ENCODE measurements at places on chromosomes 6 and 20. TPM values are rescaled to one million over a fixed set of nuclear protein-coding genes. Genes with fewer than 3 reads are reported as not detected.

The PRR18 gene
- 0.13 TPM for total RNA-seq

The SNAP91 gene
- total RNA-seq: 0.14 TPM

The MOXD1 gene
- 1.5 TPM for total RNA-seq

The HFE gene
- total RNA-seq: 11.8 TPM

The HS3ST5 gene
- not detected for total RNA-seq

The DEFB124 gene
- 0.42 TPM for total RNA-seq

The RNF39 gene
- total RNA-seq: 0.05 TPM

The CEBPB gene
- total RNA-seq: 156 TPM

The LPA gene
- 0.10 TPM for total RNA-seq

The PGC gene
- 0.09 TPM for total RNA-seq

The EPPIN gene
- not detected for total RNA-seq

The FNDC11 gene
- total RNA-seq: 0.21 TPM

The BPIFB4 gene
- not detected for total RNA-seq

The RNF182 gene
- total RNA-seq: 2.6 TPM

The UQCC2 gene
- 99.9 TPM for total RNA-seq

The PHACTR1 gene
- total RNA-seq: 0.11 TPM

The YWHAB gene
- 188 TPM for total RNA-seq

The KCNG1 gene
- total RNA-seq: 35.1 TPM

The GPR63 gene
- 0.50 TPM for total RNA-seq

The MATN4 gene
- total RNA-seq: 0.12 TPM

The CDH26 gene
- total RNA-seq: 0.05 TPM

The CCN2 gene
- total RNA-seq: 157 TPM

The PSORS1C1 gene
- total RNA-seq: 4.6 TPM

The TBXT gene
- total RNA-seq: not detected

The TCP11 gene
- not detected for total RNA-seq

The DAAM2 gene
- 0.20 TPM for total RNA-seq

The SLC22A2 gene
- not detected for total RNA-seq

The ADGRF1 gene
- not detected for total RNA-seq

The ZSCAN23 gene
- total RNA-seq: not detected

The IP6K3 gene
- total RNA-seq: 2.4 TPM

The PSORS1C2 gene
- total RNA-seq: not detected

The UBE3D gene
- total RNA-seq: 2.8 TPM

The POM121L2 gene
- total RNA-seq: not detected

The TRIM15 gene
- total RNA-seq: 0.03 TPM

The TNFRSF21 gene
- total RNA-seq: 11.7 TPM

The ACTL10 gene
- not detected for total RNA-seq

The SRMS gene
- total RNA-seq: 0.25 TPM

The IL17F gene
- total RNA-seq: not detected

The PKHD1 gene
- total RNA-seq: not detected

The PDYN gene
- not detected for total RNA-seq

The UBE2J1 gene
- total RNA-seq: 13.5 TPM

The ATF6B gene
- 34.3 TPM for total RNA-seq

The BRD2 gene
- total RNA-seq: 121 TPM

The BCKDHB gene
- 4.6 TPM for total RNA-seq

The POLR3F gene
- total RNA-seq: 14.0 TPM

The ARMH2 gene
- total RNA-seq: not detected

The IPCEF1 gene
- total RNA-seq: 0.07 TPM

The LY86 gene
- total RNA-seq: not detected

The FERMT1 gene
- 16.5 TPM for total RNA-seq

Data from A549 treated with AZD2906 at 1 μM for 4 hours (cell line).